ENCODE measurements at places on chromosomes 12 and 14. TPM values are rescaled to one million over a fixed set of nuclear protein-coding genes. Genes with fewer than 3 reads are reported as not detected.

The MAP1LC3B2 gene
- 2.0 TPM for total RNA-seq

The SPIC gene
- total RNA-seq: not detected

The RAD51B gene
- total RNA-seq: 22.8 TPM

The TMEM116 gene
- 13.3 TPM for total RNA-seq

The STON2 gene
- total RNA-seq: not detected

The DPY19L2 gene
- total RNA-seq: 1.3 TPM

The BCL11B gene
- not detected for total RNA-seq

The TTC9 gene
- under 0.01 TPM for total RNA-seq

The ERBB3 gene
- total RNA-seq: under 0.01 TPM

The VWF gene
- total RNA-seq: 1.3 TPM

The KRT75 gene
- total RNA-seq: not detected

The SERPINA9 gene
- not detected for total RNA-seq

The DNAJC22 gene
- 2.1 TPM for total RNA-seq

The SPSB2 gene
- total RNA-seq: 8.2 TPM

The SLC41A2 gene
- 15.5 TPM for total RNA-seq

The IFI27 gene
- 43.2 TPM for total RNA-seq

The KRT1 gene
- total RNA-seq: not detected

The RTL1 gene
- total RNA-seq: not detected

The TROAP gene
- 0.44 TPM for total RNA-seq

The ASCL1 gene
- not detected for total RNA-seq

The RHEBL1 gene
- total RNA-seq: 1.6 TPM

The METTL3 gene
- 78.3 TPM for total RNA-seq

The KRT80 gene
- total RNA-seq: 0.22 TPM

The EPS8 gene
- total RNA-seq: 83.0 TPM

The GALNT8 gene
- not detected for total RNA-seq

The NELL2 gene
- total RNA-seq: not detected

The CCDC85C gene
- total RNA-seq: 18.8 TPM

The CPNE8 gene
- total RNA-seq: 24.3 TPM

The SLC38A1 gene
- total RNA-seq: 149 TPM

The CCDC88C gene
- not detected for total RNA-seq

The IFNG-AS1 gene
- total RNA-seq: not detected

The FITM1 gene
- not detected for total RNA-seq

The FAM186B gene
- total RNA-seq: 0.14 TPM

The TUNAR gene
- not detected for total RNA-seq

Data from placental pericyte (primary cell).